ENCODE measurements at places on chromosomes 2 and 18.

- no peak for DNase-seq
Observed at GRCh38 chr2:186977433-186978045, 128.6 kb upstream of the ZSWIM2 start.

DNA sequence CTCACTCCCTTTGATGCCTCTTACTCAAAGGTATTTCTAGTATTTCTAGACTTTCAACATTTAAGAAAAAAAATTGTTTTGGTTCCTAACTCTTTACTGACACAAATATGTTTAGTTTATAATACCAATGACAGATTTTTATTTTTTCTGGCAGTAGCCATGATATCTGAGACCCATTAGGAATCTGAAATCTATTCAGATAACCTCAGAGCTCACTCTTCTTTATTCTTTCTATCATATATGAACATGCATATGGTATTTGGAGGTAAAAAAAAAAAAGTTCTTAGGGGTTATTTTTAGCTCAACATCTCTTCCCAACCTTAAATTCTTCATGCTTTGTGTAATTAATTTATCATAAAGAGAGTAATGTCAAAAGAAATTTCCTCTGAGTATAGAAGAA is 465.5 kb downstream of the CDH2 start:
- DNase-seq = no peak

DNA sequence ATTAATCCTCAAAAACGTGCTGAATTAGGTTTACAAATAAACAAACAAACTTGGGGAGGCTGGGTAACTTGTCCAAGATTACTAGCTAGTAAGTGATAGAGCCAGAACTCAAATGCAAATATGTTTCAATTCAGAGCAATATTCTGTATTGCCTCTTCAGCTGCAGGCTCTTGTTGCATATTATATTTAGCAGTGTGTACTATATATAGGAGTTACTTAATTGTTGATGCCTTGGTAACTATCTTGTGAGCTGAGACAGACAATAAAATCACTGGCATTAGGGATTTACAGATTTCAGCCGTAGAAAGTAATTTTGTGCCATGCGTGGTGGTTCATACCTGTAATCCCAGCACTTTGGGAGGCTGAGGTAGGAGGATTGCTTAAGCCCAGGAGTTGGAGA is 10.2 kb upstream of the ANKRD12 start:
- DNase-seq = no peak

- DNase-seq = no peak
Observed at GRCh38 chr2:129761569-129762021, 217.9 kb upstream of the RAB6C start.
